Osteocyte (in vitro differentiated cells): ENCODE measurements at places on chromosomes 5 and 9.

- no peak for DNase-seq
Observed at GRCh38 chr9:95157481-95158151, 159.9 kb downstream of the FANCC start.

- DNase-seq, result no peak
Observed at GRCh38 chr5:32777222-32777621, 66.1 kb downstream of the NPR3 start.

- no peak for DNase-seq
Observed at GRCh38 chr9:85030316-85030715, 360.8 kb downstream of the NTRK2 start.

- DNase-seq, result no peak
Observed at GRCh38 chr5:72234265-72234700, 85.8 kb downstream of the MRPS27 start.

DNA sequence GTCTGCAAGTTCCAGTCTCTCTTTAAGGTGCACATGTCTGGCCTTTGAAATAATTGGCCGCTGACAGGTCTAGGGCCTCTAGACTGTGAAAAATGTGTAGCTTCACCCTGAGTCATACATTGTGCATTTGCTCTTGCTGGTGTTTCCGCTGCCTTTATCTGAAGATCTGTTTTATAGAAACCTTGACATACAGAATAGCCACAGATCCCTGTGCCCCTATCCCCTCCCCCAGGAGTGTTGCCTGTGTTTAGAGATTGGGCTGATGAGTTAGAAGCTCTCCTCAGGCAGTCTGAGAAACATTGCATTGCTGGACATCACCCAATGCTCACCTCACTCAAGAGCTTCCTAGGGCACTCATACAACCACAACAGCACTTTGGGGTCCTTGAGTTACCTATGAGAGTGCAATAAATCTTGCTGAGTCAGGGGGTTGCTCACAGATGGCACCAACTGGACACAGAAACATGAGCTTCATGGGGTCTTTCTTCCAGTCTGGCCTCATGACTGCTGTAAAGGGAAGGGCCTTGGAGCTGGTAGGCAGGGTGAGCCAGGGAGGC, 3.8 kb upstream of the ZNF782 start:
- no peak for DNase-seq

- DNase-seq, result no peak
Observed at GRCh38 chr5:89156226-89156625, 273.2 kb upstream of the MEF2C start.

DNA sequence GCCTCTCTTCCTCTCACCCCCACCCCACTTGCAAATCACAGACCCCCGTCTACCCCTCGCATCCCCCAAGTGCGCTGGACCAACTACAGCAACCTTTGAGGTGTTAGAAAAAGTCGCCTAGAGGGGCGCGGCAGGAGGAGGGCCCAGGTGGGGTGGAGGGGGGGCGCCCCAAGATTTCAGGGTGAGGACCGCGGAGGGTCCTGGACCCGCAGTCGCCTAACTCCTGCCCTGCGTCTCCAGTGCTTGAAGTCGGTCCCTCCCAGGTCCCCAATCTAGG, 379 bp upstream of the EGFLAM start:
- no peak for DNase-seq

GRCh38 chr9:97704345-97704677, 7.2 kb upstream of the XPA start:
- no peak for DNase-seq

- DNase-seq, result no peak
Observed at GRCh38 chr9:74245866-74246497, 251.2 kb upstream of the RORB start.

- no peak for DNase-seq
Observed at GRCh38 chr9:105966834-105967233, 272.5 kb downstream of the TMEM38B start.

GRCh38 chr9:119639287-119639955, 270.2 kb upstream of the BRINP1 start:
- DNase-seq, result no peak

GRCh38 chr9:76729980-76730737, 34.1 kb upstream of the PCA3 start:
- DNase-seq, result peak; percentile 51

- no peak for DNase-seq
Observed at GRCh38 chr5:77877516-77878355, 101.6 kb upstream of the TBCA start.

DNA sequence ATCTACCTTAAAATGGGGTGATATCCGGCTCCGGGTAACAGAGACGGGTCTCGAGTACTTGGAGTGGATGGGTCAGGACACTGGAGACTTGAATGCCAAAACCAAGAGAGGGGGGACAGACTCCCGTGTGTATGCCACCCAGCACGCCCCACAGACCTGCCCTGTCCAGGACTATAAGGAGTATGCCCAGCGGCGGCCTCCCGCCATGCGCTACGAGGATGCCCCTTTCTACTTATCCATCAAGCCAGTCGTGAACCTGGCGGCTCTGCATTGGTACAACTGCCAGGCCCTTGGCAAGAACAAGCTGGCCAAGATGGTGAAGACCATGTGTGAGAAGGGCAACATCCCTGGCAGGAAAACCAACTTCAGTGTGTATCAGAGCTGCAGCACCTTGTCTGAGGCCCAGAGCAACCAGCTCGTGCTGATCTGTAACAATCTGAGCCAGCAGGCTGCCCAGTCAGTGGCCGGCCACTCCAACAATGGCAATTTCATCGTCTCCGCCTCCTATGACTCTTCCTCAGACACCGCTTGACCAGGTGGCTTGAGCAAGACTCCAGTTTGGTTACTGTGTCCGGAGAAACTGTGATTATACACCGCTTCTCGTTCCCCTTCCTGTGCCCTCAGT, 99.4 kb downstream of the INIP start:
- DNase-seq, result no peak

- no peak for DNase-seq
Observed at GRCh38 chr5:159286420-159287035, 23.4 kb downstream of the UBLCP1 start.

- DNase-seq, result no peak
Observed at GRCh38 chr5:149724884-149725283, 5.2 kb upstream of the PPARGC1B start.

DNA sequence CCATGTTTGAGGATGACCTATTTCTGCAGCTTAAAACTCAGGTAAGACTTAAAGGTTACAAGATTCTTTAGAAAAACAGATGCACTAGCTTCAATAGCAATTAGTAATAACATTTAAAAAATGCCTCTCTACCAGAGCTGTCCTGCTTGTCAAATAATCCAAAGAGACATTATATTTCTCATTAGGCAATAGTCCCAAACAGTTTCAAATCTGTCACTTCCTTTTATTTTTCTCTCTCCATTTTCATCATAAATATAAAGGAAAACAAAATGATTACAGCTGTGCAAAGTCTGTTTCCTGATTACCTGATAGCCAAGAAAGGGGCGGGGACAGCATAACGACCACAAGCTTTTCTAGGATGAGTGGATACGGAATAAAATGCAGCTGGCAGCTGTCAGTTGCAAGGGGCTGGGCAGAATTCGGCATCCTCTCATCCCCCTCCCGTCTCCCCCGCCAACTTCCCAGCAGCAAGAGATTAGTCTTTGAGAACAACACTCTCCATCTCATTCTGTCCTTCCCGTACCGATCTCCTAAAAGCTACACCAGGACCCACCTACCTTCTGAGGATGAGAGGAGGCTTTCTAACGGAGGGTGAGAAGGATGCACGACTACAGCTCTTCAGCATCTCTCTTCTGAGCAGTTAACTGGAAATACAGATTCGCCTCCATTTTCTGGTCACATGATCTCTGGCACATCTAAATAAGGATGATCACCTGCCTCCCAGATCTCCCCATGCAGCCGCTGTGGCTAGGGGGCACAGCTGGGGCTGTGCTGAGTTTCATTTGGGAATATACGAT, 72.5 kb upstream of the PCA3 start:
- DNase-seq, result no peak

- DNase-seq, result no peak
Observed at GRCh38 chr9:75385236-75385635, 296.9 kb downstream of the OSTF1 start.

DNA sequence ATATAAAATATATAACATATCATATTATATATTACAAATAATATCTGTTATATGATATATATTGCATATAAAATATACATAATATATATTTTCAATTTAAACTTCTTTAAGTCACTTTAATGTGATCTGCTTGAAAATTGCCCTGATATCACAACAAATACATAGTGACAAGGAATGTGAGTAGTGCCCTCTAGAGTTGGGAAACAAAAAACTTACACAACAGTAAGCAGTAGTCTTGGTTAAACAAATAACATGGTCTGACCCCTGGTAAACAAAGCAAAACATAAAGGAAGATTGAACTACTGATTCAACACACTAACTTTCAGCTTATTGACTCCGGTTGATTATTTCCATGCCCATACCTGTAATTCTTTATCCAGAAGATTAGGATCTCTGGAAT, 188.3 kb upstream of the NMUR2 start:
- DNase-seq, result no peak

- no peak for DNase-seq
Observed at GRCh38 chr5:146380714-146381113, 42.1 kb downstream of the POU4F3 start.

DNA sequence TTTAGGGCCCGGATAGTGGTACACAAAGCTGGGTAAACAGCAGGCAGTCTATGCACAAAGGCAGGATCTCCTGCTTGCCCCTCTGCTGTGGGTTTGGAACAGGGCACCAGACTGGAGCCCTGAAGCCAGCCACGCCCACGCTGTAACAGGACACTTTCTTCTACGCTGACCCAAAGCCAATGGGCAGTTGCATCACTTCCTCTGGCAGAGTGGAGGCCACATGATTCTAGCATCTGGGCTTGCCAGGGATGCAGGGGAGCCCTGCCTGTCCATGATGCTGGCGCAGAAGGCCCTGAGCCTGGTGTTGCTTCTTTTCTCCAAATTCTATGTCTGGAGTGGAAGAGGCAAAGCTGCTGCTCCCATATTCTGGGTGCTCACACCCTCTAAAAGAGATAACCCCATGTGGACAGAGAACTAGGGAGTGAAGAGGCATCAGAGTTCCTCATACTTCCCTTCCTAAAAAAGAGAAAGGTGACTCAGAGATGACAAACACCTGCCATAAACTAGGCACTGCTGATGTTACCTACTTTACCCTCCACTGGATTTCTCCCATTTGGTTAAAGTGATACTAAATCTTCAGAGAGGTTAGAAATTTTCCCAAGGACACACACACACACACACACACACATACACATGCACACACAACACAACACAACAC, 260.3 kb upstream of the KLF4 start:
- peak; percentile 88 for DNase-seq

DNA sequence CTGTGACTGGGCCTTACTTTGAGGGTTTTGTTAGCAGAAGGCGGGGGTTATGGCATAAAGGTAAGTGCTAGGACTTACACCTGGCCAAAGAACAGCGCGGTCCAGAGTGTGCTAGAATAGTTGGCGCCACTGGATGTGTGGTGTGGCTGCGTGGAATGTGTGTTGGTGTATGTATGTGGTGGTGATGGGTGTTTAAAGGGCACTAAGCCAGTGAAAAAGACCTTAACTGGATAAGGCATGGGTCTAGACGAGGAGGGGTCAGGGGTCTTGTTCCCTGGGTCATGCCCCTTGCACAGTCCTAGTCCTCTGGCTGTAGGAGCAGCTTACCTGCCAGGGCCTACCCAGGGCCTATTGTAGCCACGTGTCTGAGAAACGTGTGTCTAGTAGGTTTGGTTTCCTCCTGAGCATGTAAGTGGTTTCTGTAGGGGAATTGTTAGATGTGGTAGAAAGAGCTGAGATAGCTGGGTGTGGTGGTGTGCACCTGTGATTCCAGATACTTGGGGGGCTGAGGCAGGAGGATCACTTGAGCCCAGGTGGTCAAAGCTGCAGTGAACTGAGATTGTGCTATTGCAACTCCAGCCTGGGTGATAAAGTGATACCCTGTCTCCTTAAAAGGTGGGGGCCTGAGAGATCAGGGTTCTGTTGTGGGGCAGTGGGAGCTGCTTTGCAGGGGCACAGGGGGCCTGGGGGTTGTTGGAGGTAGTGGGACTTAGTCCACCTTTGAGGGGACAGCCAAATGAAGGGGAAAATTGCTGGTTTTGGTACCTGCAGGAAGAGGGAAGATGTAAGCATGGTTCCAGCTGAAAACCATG, 55.2 kb downstream of the HSPA4 start:
- DNase-seq, result peak; percentile 66
